Karpas-422 (cell line): ENCODE measurements at places on chromosomes 16 and 17.
A peak's percentile ranks its signal among the peaks of the same experiment; 100 is the strongest.

- no peak for DNase-seq
Measured at GRCh38 chr16:89442990-89443726, 47.2 kb downstream of the ANKRD11 start.

DNA sequence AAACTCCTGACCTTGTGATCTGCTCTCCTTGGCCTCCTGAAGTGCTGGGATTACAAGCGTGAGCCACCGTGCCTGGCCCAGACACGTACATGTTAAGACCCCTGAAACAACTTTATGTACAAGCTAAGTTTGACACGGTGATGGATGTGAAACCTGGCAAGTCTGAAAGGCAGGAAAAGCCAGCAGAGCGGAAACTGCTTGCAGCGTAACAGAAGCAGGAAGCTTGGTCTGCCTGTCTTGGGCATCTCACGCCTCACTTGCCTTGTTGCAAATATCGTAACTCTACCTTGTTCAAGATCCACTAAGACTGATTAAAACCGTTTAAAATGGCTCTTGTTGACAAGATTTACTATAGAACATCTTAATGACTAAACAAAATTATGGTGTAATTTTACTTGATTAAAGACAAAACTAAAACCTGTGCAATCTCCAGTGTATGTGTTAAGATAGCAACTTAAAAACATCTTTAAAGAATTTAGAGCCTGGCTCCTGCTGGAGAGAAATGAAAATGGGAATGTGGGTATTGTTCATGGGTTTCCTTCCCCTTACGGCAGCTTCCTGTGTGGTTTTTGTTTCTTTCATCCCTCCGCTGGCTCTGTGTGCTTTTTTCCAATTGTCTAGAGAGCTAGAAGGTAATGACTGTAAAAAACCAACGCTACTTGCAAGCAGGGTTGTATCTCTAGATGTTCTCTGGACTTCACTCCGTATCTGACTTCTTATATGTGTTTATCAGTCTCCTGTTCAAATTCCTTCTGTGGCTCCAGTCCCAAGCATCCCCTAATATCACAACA is 477.6 kb downstream of the XYLT1 start:
- DNase-seq: no peak

DNA sequence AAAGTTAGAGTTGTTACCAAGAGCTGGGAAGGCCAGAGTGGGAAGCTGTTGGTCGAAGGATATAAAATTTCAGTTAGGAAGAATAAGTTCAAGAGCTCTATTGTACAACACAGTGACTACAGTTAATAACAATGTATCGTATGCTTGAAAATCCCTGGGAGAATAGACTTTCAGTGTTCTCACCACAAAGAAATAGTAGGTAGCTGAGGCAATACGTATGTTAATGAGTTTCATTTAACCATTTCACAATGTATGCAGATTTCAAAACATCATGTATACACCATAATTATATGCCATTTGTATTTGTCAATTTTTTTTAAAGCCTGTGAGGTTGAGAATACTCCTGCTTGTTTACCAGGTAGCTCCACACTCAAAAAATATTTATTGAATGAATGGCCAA is 41.5 kb upstream of the MYOCD start:
- DNase-seq: no peak

- DNase-seq: no peak
Measured at GRCh38 chr16:52538511-52538910, 8.4 kb downstream of the TOX3 start.

DNA sequence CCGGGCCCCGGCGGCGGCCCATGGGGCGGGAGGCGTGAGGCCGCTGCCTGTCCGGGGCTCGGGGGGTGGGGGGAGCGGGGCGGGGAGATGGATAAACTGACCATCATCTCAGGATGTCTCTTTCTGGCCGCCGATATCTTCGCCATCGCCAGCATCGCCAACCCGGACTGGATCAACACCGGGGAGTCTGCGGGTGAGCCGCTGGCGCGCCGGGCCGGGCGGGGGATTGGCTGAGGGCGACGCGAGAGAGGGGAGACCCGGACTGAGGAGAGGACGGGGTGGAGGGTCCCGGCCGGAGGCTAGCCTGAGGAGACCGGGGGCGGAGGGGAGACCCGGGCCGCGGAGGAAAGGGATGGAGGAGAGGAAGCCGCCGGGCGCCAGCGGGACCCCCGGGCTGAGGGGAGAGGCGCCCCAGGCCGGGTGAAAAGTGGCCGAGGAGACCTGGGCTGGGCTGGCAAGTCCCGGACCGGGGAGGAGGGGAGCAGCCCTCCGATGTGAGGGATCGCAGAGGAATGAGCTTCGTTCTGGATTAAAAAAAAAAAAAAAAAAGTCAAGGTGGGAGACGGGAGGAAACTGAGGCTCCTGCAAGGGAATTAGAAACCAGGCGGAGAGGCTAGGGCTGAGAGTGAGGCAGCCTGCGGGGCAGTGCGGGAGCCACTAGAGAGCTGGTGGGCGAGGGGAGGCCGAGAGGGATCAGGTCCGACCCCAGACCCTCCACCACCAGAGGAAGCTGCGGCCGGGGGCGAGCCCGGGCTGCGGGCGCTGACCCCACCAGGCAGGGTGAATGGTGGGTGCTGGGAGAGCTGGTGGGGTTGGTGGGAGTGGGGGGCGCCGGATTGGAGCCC is 526 bp downstream of the MOSMO start:
- peak; percentile 60 for DNase-seq

DNA sequence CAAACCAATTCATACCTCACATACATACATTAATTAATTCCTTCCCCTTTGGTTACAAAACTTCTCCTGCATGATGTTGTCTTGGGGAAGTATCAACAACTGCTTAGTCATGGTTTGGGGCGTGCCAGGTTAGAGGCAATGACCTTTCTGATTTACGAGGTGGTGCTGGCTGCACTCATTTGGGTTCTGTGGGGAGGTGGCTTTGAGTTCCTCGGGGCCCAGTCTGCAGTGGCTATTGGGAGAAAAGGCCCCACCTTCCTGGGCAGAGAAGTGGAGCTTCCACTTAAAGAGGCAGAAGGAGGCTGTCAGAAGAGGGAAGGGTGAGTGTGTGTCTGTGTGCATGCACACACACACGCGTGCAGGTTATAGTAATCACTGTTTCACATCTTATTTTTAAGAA is 10.2 kb upstream of the ETV4 start:
- DNase-seq: peak; percentile 43

DNA sequence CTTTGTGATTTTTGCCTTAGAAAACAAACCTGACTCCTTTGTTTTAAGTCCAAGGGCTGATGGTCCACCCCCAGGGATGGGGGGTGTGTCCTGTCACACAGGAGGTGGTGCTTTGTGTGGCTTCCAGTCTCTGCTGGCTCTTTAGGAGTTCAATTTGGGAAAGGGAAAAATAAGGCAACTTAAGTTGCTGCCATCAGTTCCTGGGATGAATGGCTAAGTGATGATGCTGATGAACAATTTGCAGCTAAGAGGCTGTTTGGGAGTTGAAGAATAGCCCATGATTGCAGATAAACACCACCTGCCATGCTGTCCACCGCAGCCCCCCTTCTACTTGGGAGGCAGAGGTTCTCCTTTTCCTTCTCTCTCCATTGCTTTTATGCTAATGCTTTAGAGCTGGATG is 40.2 kb downstream of the ARL4D start:
- DNase-seq: peak; percentile 29

DNA sequence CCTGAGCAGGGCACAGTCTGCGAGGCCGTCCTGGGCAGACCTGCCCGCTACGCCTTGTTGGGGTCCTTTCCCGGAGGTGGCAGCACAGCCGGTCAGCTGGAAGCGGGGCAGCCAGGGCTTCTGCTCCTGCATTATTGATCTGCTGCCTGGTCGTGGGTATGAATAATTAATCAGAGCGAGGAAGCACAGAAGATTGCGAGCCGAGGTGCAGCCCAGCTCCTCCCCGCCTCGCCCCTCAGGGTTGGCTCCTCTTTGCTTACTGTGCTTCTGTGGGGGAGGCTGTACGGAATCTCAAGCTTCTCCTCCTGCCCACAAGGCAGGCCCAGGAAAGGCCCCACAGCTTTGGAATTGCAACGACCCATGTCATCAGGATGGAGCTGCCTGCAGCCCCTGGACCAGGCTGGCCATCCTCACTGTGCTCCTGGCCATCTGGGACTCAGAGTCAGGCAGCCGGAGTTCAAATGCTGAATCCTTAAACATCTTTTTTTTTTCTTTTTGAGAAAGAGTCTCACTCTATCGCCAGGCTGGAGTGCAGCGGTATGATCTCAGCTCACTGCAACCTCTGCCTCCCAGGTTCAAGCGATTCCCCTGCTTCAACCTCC is 25.6 kb downstream of the TRARG1 start:
- no peak for DNase-seq
